K562 (cell line): ENCODE measurements at places on chromosomes 1 and 21. TPM values are rescaled to one million over a fixed set of nuclear protein-coding genes. Genes with fewer than 3 reads are reported as not detected.

The COL24A1 gene
- polyA plus RNA-seq: 0.01 and 0.04 TPM in 2 replicates

The CFAP141 gene
- polyA plus RNA-seq: not detected in 2 replicates

The MYBPH gene
- 0.13 TPM in 1 of 2 replicates, not detected in the other for polyA plus RNA-seq

The ANGPTL3 gene
- polyA plus RNA-seq: not detected in 2 replicates

The ROR1 gene
- polyA plus RNA-seq: not detected in 2 replicates

The PYHIN1 gene
- not detected in 2 replicates for polyA plus RNA-seq

The METTL18 gene
- 12.7 and 12.8 TPM in 2 replicates for polyA plus RNA-seq

The ZNF672 gene
- polyA plus RNA-seq: 39.9 and 40.8 TPM in 2 replicates

The EFNA3 gene
- 4.8 and 6.8 TPM in 2 replicates for polyA plus RNA-seq

The FAM76A gene
- polyA plus RNA-seq: 11.4 and 13.6 TPM in 2 replicates

The FCRL6 gene
- polyA plus RNA-seq: not detected in 2 replicates
